ENCODE measurements at places on chromosomes 13 and 19.
A peak's percentile ranks its signal among the peaks of the same experiment; 100 is the strongest.

GRCh38 chr19:29245215-29245614 lies 32.3 kb upstream of the UQCRFS1 start:
- no peak for DNase-seq

DNA sequence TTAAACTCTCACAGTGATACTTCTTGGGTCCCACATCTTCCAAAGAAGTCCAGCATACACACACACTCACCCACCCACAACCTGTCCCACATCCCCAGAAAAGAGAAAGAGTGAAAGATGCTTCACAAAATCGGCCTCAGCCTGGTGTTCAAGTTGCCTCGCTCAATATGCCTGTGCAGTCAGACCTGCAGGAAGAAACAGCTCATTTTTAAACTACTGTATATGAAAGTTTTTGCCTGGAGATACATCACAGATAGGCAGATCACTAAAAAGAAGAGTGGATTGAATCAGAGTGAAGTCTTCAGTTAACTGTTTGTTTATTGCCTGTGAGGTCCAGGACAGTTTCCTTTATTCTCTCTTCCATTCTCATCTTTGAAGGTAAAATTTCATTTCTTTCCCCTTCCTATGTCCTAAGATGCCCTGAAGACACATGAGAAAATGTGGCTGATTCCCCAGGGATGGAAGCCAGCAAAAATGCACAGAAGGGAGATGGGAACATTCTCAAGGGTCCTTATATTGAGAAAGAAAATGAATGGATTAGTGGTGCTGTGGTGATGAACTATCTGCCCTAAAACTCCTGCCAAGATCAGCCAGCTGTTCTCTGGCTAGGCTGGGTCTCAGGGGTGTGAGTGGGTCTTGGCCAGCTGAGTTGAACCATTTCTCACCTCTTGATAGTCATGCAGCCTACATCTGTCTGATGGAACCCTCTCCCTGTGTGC lies 259.0 kb downstream of the ITGBL1 start:
- no peak for DNase-seq

DNA sequence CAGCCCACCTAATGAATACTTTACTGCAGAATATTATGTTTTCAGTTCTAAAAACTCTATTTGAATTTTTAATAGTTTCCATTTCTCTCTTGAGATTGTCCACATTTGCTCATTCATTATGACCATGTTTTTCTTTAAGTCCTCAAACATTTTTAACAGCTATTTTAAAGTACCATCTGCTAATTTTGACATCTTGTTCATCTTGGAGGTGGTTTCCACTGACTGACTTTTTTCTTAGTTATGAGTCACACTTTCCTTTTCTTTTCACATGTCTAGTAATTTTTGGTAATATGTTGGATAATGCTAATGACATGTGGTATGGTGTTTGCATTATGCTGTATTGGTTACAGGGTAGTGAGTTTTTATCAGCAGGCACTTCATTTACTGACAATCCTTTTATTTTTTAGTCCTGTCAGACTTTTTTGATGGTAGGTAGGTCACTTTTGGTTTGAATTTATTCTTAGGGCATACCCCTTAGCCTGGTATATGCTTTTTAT lies 15.4 kb upstream of the ESD start:
- no peak for DNase-seq

- DNase-seq, result no peak
Measured at GRCh38 chr13:112879283-112879833, 89.7 kb upstream of the MCF2L start.

DNA sequence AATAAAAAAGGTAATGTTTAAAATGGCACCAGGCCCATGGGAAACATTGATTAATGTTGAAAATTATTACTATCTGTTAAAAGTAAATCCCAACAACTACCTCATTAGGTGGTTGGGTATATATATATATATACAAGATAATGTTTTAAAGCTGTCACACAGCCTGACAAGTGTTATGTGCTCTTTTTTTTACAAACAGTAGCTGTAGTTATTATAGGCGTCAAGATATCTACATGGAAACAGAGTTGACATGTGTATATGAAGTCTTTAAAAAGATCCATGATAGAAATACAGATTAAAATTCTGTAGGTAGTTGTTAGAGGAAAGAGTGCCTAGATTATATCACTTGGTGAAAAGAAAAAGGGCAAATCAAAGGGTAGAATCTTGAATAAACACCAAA lies 279.9 kb downstream of the SLITRK6 start:
- DNase-seq, result no peak

DNA sequence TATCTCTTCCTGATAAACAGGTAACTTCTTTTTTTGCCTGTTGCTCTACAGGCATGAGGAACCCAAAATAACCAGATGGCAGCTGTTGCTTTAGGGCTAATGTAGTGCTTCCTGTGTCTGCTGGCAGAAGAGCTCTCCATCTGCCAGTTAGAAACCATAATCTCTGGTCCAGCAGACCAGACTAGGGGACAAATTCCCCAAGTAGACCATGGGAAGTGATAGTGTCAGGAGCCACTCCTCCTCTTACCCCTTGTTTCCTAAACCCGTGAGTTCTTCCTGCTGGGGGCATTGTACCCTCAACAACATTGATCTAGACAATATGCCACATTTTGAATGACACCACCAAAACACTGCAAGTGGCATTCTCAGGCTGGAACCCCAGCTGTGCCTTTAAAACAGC lies 135.9 kb downstream of the DLEU7 start:
- DNase-seq, result no peak

- no peak for DNase-seq
Measured at GRCh38 chr19:45922281-45922680, 7.7 kb upstream of the NANOS2 start.

DNA sequence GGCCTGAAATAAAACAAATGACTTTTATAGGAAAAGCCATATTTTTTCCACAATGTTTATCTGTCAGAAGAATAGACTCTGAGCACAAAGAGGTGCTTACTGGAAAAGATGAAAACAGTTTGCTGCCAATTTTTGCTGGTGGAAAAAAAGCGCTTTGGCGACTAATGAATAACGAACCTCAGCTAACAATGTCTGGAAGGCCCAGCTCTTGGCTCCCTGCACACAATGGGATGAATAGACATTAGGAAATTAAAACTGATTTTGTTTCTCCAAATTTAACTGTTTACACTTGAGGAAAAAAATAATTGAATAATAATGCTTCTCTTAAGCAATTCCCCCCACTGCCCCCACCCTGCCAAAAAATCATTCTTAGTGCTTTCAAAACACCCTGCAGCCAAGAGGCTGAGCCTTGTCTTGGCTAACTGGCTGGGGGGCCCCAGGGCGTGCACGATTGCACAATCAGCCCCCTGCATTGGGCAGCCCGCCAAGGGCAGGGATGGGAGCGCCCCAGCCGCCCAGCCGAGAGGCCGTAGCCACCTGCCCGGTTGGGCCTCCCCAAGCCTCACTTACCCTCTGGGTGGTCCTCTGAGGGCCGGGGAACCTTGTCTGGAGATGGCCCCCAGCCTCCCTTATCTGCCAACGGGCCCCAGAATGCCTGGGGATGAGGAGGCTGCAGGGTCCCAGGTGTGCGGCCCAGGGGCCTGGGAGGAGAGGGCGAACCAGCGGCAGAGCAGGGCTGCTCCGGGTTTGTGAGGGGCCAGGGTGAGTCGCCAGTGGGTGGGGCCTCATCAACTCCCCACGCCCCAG lies 16.8 kb downstream of the CEBPG start:
- no peak for DNase-seq

GRCh38 chr19:8503510-8503909 lies 1.1 kb upstream of the PRAM1 start:
- DNase-seq, result no peak

DNA sequence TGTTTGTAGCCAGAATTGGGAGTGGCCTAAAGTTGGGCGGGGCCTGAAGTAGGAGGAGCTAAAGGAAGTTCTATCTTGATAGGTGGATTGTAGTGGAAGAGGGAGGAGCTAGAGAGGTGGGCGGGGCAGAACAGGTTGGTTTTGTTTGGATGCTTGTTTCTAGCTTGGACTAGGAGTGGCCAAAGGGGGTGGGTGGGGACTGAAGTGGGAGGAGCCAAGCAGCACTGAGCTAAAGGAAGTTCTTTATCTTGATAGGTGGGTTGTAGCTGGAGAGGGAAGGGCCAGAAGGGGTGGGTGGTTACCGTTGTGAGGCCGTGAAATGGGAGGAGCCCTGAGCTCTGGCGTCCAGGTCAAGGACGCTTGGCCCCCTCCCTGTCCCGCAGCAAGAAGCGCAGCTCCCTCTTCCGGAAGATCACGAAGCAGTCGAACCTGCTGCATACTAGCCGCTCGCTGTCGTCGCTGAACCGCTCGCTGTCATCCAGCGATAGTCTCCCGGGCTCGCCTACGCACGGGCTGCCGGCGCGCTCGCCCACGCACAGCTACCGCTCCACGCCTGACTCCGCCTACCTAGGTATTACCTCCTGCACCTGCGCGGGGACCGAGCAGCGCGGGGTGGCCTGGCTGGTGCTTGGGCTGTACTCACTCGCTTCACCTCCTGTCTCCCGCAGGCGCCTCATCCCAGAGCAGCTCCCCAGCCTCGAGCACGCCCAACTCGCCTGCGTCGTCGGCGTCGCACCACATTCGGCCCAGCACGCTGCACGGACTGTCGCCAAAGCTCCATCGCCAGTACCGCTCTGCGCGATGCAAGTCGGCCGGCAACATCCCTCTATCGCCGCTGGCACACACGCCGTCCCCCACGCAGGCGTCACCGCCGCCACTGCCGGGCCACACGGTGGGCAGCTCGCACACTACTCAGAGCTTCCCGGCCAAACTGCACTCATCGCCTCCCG lies 8.0 kb downstream of the DNASE2 start:
- peak; percentile 69 for DNase-seq

GRCh38 chr13:39768962-39769361 lies 113.5 kb downstream of the COG6 start:
- no peak for DNase-seq

- DNase-seq, result no peak
Measured at GRCh38 chr13:83057119-83057518, 825.2 kb downstream of the SLITRK1 start.

- no peak for DNase-seq
Measured at GRCh38 chr13:51502153-51502651, 49.4 kb upstream of the INTS6 start.

DNA sequence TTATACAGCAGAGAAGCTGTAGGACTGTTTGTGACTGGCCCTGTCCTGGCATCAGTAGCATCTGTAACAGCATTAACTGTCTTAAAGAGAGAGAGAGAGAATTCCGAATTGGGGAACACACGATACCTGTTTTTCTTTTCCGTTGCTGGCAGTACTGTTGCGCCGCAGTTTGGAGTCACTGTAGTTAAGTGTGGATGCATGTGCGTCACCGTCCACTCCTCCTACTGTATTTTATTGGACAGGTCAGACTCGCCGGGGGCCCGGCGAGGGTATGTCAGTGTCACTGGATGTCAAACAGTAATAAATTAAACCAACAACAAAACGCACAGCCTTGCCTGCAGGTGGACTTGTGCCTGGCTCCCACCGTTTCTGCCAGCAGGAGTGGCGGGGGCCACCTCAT lies 27.3 kb upstream of the LDLR start:
- no peak for DNase-seq

GRCh38 chr19:35400773-35401100 lies 29.9 kb downstream of the GPR42 start:
- DNase-seq, result no peak

- DNase-seq, result no peak
Measured at GRCh38 chr13:71474936-71475335, 392.1 kb downstream of the DACH1 start.

GRCh38 chr13:48426052-48426451 lies 13.1 kb upstream of the LPAR6 start:
- DNase-seq, result no peak

- DNase-seq, result no peak
Measured at GRCh38 chr19:35337097-35337983, 8.4 kb downstream of the CD22 start.

DNA sequence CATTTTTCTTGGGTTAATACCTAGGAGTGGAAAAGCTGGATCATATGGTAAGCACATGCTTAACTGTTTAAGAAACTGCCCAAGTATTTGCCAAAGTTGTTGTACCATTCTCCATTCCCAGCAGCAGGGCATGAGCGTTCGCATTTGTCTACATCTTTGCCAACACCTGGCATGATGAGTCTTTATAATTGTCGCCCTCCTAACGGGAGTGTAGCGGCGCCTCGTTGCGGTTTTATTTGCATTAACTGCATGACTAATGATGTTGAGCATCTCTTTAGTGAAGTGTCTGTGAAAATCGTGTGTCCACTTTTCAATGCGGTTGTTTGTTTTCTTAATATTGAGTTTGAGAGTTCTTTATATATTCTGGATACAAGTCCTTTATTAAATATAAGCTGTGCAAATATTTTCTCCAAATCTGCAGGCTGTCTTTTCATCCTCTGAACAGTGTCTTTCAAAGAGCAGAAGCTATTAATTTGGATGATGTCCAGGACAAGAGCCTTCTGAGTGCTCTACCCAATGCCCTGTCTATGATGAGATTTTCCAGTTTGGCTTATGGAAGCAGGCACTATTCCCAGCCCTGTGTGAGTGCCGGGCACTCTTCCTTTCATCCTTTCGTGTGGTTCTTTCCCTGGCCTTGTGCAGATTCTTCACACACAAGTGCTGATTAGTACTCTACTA lies 202.0 kb downstream of the FOXO1 start:
- no peak for DNase-seq

- no peak for DNase-seq
Measured at GRCh38 chr19:50428772-50429463, 3.8 kb upstream of the MYBPC2 start.

DNA sequence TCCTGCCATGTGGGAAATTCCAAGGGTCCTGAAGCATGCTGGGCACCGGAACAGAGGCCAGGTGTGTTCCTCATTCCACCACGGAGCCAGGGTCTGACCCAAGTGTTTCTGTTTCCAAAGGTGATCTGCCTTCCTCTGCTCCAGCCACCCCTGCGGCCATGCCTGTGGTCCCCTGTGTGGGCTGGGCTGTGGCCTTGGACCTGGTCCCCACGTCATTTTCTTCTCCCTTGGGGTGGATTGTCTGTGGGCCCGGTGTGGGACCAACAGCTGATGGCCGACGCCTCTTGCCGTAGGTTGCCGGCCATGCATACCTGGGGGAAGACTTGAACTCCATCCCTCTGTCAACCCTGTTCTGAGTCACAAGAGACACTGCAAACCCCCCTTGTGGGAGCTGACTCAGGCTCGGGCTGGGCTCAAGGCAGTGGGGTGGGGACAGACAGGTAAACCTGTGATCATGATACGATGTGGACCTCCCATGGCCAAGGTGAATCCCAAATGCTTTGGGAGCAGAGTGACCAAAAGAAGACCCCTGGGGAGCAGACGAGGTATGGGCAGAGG lies 35.0 kb downstream of the ATP11A start:
- no peak for DNase-seq

DNA sequence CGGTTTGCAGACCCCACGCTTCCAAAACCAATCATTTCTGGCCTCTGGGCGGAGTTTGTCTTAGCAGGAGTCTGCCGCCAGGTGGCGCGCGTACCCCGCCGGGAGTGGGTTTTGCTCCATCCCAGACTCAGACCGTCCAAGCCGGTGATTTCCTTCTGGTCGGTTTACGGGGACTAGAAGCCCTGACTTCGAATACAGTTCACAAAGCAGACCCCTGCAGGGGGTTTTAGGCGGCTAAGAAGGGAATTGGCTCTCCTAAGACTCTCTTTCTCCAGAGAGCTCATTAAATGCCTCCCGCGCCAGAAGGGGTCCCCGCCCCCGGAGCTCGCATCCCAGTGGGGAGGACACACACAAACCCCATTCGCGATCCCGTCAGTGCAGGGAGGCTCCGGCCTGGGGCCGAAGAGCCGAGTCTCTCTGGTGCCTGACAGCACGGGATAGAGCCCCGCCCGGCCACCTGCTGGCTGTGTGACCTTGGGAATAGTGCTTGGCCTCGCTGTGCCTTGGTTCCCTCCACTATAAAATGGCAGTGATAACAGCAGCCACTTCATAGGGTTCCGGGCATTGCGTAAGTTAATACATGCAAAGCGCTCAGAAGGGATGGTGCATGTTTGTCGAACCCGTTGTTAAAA lies 8.6 kb upstream of the NUP62 start:
- DNase-seq, result peak; percentile 79

GRCh38 chr19:10682397-10683063 lies 18.7 kb upstream of the QTRT1 start:
- no peak for DNase-seq

All from activated CD4-positive, alpha-beta T cell treated with anti-CD3 and anti-CD28 coated beads for 4 hours (primary cell).